Smooth muscle cell of the brain vasculature (primary cell): ENCODE measurements at places on chromosomes 7 and 10.

GRCh38 chr10:131901181-131901829, 497 bp downstream of the PPP2R2D start:
- no peak for DNase-seq

DNA sequence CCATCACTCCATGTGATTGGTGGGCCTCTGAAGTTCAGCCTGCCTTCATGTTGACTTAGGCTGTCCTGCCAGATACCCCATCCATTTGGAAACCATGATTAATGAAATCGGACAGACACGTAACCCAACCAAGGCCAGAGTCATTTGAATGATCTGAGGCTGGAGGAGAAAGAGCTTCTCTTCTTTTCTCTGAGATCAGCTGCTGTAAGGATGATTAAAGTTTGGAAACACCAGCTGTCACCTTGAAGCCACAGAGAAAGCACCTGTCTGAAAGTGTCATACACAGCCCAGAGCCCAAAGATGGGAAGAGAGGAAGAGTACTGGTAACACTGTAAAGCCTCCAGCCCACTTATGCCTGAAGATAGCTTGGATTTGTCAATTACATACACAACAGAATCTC, 22.9 kb downstream of the NEBL start:
- DNase-seq: no peak

- DNase-seq: no peak
These were observed 73.7 kb downstream of the TYW1B start for GRCh38 chr7:72754312-72754711.

DNA sequence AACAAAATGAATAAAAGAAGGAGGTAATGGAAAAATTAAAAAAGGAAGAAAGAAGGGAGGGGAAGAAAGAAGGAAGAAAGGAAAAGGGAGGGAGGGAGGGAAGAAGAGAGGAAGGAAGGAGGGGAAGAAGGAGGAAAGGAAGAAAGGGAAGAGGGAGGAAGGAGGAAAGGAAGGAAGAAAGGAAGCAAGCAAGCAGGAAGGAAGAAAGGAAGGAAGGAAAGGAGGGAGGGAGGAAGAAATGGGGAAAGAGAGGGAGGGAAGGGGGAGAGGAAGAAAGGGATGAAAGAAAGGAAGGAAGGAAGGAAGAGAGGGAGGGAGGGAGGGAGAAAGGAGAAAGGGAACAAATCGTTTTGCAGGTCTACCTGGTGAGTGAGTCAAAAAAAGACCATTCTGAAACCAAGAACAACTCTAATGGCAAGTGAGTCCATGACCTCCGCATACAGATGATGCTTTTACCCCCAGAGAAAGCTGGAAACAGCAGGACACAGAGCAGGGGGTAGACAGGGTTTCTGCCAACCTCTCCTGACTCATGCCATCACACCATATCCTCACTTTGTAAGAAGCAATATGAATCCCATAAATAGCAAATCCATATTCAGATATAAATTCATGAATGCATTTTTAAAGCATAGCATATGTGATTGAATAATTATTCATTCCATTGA, 1112.9 kb upstream of the AUTS2 start:
- no peak for DNase-seq

DNA sequence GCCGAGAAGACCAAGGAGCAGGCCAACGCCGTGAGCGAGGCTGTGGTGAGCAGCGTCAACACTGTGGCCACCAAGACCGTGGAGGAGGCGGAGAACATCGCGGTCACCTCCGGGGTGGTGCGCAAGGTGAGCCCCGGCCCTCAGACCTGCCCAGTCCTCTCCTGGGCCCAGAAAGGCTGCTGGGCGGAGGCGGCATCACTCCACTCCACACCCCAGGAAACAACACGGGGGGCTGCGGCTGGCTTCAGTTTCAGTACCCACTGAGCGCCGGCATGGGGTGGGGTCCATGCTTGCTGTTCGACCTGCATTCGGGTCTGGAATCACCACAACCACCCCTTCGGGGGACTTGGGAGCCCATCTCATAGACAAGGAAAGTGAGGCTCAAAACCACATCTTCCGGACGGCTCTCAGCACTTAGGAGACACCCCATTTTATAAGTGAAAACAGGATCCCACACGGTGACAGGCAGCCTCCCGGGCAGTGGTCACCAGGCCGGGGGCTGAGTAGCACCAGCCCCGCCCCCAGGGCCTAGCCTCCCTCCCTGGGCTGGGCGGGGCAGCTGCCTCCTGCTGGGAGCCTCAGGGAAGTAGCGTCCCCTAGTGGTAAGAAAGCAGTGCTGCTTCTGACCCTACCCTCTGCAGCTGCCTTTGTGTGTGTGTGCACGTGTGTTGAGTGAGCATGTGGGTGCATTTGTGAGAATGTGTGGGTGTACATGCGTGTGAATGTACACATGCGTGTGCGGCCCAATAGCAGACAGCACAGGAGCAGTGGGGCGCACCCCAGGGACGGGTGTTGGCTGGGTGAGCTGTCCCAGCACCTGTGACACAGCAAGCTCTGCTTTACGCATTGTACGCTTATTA, 1.8 kb downstream of the SNCG start:
- DNase-seq: no peak

DNA sequence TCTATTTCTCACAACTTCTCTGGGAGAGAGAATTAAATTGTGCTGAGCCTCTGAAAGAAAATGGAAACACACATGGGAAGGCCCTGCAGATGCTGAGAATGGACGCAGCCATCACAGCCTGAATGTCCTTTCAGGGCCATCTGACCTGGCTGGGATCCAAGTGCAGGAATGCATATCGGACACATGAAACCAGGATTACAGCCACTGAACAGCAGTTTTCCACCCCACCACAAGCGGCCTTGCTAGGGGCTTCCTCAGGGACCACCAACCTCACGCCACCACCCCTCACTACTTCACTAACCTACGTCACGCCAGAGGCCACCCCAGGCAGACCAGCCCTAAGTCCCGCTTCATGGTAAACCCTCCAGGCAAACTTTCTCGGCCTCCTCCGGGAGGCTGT, 103.3 kb downstream of the DIP2C start:
- no peak for DNase-seq

DNA sequence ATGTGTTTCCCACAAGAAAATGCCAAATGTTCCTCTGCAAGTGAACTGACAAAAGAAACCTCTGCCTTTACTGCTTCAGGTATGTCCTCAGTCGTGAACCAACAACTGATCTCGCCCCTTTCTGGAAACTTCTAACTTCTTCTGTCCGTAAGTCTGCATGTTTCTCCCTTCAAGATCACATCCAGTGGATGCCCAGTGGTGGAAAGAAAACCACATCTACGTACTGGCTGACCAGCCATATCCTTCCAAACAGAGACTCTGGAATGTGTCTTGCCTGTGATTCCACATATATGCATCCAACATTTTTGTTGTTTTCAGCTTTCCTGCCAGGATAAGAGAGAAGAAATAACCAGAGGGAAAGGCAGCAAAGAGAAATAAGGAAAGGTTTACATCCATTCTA, 152.7 kb downstream of the GLI3 start:
- no peak for DNase-seq

DNA sequence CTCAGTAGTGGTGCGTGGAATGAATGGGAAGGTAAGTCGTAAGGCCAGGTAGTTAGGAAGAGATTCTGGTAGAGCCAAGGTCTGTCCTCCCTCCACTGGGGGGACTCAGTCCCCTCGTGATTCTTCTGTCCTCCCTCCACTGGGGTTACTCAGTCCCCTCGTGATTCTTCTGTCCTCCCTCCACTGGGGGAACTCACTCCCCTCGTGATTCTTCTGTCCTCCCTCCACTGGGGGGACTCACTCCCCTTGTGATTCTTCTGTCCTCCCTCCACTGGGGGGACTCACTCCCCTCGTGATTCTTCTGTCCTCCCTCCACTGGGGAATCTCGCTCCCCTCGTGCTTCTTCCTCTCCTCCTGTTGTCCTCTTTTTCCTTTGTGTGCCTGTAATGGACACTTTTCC, 125.1 kb downstream of the CELF2 start:
- no peak for DNase-seq

DNA sequence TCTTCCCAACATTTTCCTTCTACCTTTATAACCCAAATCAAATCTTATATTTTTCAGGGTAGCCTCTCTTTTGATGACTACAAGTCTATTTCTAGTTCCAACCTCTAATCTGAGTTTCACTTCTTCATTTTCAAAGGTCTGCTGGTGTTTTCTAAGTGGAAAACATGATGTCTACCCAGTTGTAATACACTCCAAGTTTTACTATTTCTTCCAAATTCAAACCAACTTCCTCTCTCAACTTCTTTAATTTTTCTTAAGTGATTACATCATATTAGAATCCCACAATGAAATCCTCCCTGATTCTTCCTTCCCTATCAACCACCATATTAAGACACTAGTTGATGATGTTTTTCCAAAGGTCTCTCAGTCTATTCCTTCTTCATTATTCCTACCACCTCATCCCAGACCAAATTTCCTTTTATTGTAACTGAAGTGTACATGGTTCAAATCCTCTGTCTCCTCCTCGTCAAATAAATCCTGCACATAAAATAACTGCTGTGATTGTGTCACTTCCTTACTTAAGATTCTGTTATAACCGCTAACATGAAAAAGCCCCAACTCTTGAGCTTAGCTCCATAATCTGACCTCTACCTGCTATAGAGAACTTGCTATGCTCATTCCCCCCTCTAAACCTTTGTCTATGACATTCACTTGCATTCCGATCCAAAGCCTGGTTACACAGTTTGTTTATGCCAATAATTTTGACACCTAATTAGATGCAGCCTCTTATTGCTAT, 12.7 kb downstream of the TAS2R38 start:
- no peak for DNase-seq

DNA sequence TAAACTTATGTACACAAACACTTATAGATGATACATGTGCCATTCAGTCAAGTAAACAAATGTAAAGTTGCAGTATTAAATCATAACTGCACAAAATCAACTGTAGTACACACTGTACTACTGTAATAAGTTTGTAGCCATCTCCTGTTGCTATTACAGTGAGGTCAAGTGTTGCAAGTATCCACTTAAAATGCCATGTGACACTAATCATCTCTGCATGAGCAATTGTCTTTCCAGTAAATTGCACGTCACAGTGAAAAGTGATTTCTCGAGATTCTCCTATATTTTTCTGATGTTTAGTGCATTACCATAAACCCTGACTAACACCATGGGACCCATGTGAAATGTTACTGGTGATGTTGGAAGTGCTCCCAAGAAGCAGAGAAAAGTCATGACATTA, 293.3 kb upstream of the SP4 start:
- DNase-seq: no peak

DNA sequence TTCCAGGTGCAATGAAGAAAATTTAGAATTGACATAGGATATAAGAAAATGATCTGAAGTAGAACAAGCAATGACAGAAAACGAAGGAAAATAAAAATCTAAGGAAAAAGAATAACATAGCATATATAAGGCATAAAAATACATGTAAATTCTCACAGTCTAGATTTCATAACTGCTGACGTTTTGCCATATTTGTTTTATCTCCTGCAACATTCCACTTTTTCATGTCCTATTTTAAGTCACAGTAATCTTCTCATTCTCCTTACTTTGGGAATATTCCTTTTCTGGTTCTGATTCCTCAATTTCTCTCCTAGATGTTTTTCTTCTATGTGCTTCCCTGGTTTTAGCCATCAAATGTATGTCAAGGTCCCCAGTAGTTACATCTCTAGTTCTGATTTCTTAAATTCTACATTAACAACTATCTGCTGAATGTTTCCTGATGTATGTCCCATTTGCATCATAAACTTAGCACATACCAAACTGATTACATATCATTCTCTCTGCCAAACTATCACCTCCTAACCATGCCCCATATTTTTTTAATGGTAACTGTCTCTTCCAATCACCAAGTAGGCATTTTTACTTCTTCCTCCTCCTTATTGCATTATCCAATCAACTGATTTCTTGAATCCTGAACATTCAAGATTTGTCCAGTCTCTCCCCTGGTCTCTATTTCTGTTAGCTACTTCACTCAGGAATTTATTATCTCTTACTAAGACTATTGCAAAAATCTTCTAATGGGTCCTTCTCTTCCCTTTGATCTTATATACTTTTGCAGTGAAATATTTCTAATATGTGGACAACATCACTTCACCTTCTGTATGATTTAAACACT, 171.3 kb downstream of the DNAJC1 start:
- DNase-seq: no peak

DNA sequence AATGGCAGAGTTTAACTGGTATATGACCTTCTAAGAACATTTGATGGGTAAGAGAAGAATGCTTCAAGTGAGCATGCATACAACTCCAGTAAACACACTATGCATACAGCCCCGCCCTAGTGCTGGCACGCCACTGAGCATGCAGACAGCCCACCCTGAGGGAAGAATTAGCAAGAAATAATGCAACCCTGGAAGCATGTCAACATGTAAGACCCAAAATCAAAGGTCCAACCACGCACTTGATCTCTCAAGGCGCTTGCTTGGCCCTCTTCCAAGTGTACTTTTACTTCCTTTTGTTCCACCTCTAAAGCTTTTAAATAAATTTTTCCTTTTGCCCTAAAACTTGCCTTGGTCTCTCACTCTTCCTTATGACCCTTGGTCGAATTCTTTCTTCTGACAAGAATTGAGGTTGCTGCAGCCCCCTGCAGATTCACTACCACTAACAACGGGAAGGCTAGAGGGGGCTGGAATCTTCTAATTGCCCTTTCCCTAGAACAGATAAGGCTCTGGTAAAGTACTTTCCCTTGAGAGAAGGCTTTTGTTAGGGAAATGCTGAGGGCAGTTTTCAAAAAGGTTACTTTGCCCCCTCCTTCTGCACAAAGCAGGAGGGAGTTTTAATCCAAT, 3.4 kb downstream of the FAM24B start:
- no peak for DNase-seq

- DNase-seq: no peak
These were observed 21.9 kb upstream of the GDF10 start for GRCh38 chr10:47278152-47278473.

GRCh38 chr10:80662429-80663261, 124.9 kb downstream of the SH2D4B start:
- peak; percentile 52 for DNase-seq

DNA sequence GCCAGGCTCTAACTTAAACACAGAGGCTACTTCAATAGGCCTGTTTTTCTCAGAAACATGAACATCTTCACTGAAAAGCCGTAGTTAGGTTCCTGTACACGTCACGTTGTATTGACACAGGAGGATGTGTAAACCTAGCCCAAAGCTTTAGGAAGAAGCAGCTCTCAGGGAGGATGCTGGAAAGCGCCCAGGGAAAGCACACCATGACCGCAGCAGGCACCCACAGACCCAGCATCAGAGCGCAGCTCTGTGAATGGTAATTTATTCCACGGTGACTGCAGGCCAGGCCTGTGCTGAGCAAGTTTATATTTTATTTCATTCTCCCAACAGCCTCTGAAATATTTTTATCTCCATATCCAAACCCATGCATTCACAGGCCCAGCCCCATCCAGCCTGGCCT, 51.1 kb downstream of the ASB13 start:
- DNase-seq: no peak
